Stimulated activated CD8-positive, alpha-beta memory T cell treated with anti-CD3 and anti-CD28 coated beads, Interleukin-15, amount 100 ng/mL, for 4 hours (primary cell): ENCODE measurements at places on chromosomes 2 and 18.

DNA sequence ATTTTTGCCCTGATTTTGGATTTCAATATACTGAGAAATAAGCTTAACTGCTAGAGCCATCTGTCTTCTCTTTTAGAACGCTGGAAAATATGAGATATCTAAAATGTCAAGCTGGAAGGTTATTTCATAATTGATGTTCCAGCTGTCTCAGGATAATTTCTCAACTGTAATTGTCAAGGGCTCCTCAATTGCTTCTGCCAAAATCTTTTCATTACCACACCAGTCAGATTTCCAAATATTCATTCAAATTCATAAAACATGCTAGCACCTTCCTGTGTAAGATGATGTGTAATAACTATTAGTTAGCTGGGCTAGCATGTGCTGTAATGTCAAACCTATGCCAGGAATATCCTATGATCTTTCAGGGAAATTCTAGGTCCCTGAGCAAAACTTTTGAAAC lies 88.1 kb downstream of the TNFRSF11A start:
- no peak for DNase-seq

GRCh38 chr2:213316001-213316735 lies 31.9 kb downstream of the SPAG16 start:
- DNase-seq, result no peak

GRCh38 chr2:101113441-101114267 lies 37.5 kb downstream of the TBC1D8 start:
- no peak for DNase-seq

- DNase-seq, result no peak
Observed at GRCh38 chr2:67613227-67613626, 216.1 kb downstream of the ETAA1 start.

- DNase-seq, result no peak
Observed at GRCh38 chr2:119692310-119692709, 13.3 kb downstream of the TMEM177 start.

- no peak for DNase-seq
Observed at GRCh38 chr2:43326101-43326825, 99.9 kb upstream of the ZFP36L2 start.

DNA sequence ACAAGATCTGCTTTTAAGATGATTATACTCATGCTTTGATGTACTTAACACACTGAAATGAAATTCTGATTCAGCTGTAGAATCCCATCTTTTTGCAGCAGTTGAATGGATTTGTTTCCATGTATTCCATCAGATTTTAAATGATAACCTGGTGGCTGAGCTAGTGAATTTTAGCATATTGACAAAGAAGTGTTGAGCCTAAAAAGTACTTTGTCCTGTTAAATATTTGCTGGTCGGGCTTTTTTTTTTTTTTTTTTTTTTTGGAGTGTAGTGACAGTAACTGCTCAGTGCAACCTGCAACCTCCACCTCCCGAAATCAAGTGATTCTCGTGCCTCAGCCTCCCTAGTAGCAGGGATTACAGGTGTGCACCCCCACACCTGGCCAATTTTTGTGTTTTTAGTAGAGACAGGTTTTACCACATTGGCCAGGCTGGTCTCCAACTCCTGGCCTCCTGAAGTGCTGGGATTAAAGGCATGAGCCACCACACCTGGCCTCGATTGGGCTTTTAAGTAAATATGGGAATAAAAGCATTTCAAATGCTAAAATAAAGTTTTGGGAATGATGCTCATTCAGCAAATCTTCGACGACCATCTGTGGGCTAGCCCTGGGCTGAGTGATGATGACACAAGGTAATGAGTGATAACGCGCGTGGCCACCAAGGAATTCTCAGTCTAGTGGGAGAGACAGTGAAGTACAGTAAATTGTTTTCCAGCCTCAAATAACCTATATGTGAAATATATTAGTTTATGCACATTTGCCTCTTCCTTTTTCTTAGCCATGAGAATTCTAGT lies 2.2 kb downstream of the ELP2 start:
- DNase-seq, result no peak

GRCh38 chr18:9914584-9915290 lies 921 bp downstream of the VAPA start:
- DNase-seq, result peak; percentile 62

GRCh38 chr18:38843291-38843690 lies 1277.7 kb upstream of the CELF4 start:
- DNase-seq, result no peak

DNA sequence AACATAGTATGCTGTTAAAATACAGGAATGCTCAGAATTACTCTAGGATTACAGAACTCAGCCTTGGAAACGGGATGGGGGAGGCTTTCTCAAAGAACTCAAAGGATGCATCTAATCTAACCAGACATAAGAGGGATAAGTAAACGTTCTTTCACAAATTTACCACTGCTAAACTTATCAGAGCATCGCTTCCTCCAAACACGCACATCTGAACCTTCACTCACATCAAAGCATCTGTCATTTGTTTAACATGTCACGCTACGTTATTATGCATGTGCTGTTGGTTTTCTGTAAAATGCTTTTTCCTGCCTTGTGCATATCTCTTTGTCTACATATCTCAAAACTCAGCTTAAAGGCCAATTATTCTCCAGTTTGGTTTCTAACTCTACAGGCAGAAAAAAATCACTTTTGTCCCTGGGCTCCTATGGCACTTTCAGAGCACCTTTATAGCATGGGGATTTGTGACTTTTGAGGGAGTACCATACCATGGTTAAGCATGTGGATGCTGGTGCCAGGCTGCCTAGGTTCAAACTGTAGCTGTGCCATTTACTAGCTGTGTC lies 106.7 kb upstream of the FSHR start:
- DNase-seq, result no peak

GRCh38 chr18:47628240-47628781 lies 302.1 kb downstream of the SMAD2 start:
- no peak for DNase-seq

DNA sequence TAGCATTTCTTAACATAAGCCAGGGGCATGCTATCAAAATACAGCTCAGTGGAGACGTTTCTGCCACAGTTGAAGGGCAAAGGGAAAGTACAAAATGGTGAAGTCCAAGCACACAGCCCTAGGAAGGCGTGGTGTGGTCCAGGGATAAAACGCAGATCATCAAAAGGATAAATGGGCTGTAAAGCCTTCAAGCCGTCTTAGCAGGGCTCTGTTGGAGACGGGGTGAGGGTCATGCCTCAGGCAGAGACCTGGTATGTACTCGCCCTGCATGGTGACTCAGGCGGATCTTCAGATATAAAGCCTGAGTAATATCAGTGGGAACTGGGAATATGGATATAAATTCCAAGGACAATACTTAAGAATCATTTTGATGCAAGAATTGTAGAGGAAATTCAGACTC lies 61.2 kb downstream of the NGEF start:
- no peak for DNase-seq

DNA sequence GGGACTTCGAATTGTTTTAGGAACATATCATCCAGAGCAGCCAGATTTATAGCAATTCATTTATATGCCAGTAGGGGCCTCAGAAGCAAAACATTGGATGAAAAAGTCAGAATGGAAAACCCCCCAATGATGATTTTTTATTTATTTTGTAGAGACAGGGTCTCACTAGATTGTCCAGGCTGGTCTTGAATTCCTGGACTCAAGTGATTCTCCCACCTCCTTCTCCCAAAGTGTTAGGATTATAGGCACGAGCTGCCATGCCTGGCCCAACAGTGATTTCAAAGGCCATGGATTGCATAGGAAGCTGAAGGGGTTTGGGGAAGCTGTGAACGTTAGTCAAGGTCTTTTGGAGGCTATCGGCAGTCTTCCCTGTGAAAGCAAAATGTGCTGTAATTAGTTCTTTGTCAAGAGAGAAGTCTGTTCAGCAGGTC lies 21.9 kb upstream of the MCFD2 start:
- DNase-seq, result no peak

- DNase-seq, result peak; percentile 74
Observed at GRCh38 chr2:10493634-10494281, 45.6 kb upstream of the ODC1 start.

DNA sequence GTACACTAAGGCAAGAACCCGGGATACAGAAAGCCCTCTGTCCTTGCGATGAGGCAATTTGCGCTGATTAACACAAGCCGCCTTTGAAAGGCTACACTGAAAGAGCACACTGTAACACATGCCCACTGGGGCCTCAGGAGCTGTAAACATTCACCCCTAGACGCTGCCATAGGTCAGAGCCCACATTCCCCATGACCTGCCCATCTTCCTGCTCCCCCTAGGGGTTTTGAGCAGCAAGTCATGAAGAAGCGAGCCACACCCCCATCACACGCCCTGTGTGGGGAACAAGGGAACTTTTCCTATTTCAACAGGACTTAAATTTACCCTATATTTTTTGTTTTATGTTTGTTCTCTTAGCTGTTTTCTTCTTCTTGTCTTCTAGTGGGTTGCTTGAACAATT lies 47.8 kb upstream of the SLC4A10 start:
- no peak for DNase-seq

DNA sequence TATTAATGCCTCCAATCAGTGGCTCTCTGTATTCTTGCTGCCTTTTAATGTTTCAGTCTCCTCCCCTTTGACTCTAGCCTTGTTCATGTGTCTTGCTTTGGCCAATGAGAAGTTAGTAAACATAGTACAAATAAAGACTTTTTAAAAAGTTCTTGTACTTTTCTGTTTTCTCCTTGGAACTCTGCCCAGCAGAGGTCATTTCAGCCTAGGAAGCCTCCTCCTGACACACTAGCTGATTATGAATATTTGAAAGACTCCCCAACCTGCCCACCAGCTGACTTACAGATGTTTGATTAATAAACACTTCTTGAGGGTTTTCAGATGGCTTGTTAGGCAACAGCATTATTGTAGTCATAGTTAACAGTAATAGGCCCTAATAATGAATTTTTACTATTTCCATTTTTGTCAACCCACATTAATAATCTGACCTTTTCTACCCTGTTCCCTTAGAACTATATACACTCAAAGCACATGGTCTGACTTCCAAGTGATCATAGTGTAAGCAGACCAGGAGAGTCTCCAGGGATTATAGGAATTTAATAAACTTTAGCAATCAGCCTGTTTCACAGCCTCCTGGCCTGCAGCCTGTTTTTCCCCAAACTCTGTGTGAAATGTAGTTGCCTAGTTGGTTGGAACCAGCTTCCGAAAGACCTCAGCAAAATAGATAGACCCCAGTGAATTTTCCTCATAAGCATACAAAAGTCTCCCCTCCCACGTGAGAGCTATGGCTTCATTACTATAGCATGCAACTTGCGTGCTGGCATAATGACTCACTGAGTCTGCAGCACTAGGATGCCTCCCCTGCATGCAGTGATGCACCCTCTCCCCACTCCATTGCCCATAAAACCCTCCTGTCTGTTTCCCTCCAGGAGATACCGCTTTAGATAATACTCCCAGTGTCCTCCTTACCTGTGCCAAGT lies 670.7 kb upstream of the ZNF804A start:
- DNase-seq, result no peak

GRCh38 chr2:222504719-222505118 lies 80.4 kb downstream of the SGPP2 start:
- no peak for DNase-seq

GRCh38 chr18:25284861-25285550 lies 67.0 kb downstream of the ZNF521 start:
- DNase-seq, result no peak

GRCh38 chr18:48590678-48591077 lies 51.8 kb downstream of the CTIF start:
- no peak for DNase-seq

DNA sequence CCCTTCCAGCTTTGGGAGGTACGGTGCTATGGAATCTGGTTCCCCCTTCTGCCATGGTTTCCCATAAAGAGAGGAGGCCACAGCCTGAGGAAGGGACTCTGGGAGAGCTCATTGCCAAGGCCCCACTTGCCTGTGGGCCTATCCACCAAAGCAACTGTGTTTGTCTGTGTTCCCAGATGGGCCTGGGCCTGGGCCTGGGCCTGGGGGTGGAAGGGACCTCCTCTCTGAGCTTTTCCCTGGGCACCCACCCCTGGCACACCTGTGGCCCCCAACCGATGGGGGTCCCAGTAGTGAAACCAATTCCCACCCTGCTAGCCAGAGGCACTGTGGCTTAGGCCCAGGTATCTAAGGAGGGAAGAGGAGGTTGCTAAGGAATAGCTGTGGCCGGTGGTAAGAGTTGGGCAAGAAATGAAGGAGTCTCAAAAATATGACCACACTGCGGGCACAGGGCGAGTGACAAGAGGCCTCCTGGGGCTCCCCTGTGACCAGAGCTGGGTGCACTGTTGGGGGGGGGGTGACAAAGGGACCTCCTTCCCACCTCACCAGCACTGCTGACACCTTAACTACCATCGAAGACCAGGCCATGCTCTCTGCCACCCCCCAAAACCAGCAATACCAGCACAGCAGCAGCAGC lies 4.9 kb upstream of the DUSP2 start:
- no peak for DNase-seq

DNA sequence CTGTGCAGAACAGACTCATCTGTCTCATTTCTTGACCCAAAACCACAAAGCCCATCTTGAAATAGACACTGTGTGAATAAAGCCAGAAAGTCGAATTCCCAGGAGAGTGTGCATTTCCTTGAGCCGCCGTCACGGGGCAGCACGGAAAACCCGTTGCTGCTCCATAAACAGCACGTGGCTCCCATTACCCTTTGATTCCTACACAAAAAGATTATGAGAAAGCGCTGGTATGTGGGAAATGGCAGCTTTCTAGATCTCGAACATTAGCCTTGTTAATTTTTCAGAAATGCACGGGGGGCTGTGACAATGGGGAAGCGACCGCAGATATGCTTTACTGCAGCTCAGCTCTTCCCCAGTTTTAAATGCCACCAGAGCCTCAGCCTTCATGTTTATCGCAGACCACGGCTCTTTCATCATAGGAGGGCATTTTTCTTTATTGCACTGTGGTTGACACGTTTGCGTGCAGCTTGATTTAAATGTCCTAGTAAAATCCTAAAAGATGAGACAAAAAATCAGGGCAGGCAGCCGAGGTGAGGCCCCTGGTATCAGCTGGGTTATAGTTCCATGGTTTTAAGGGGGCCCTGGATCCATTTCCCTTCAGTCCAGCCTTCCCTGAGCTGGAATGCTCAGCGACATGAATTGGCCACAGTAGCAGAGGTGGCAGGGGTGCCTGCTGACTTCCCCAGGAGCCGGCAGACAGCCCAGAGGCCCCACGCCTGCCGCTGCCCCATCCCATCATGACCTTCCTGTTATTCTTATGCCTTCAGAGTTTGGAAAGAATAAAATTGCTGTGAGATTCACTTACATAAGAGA lies 249.3 kb downstream of the NDUFA10 start:
- DNase-seq, result no peak

- DNase-seq, result no peak
Observed at GRCh38 chr2:211934811-211935210, 603.8 kb downstream of the ERBB4 start.

DNA sequence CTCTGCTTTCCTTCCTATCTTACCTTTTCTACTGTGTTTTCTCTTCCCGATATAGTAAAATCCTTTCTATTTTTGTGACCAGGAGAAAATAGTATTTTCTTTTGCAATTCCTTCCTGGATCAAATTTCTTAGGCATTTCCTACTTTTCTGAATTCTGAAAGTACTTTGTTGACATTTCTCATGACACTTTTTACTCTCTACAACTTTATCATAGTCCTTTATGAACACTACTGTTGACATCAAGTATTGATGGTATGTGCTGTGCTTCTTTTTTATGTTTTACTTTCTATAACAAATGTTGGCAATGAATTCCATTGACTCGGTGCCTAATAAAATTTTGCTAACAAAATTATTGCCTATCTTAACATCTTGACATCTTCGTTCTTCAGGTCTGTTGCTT lies 217.7 kb upstream of the TCF4 start:
- no peak for DNase-seq

- DNase-seq, result no peak
Observed at GRCh38 chr2:98379311-98380202, 33.3 kb downstream of the CNGA3 start.
